Activated CD4-positive, alpha-beta T cell treated with anti-CD3 and anti-CD28 coated beads, Interleukin-2, Interleukin-4, amounts not matched to agents 100 ng/mL and 50 ng/mL, durations not matched to agents 16 hours and 8 hours (primary cell): ENCODE measurements at places on chromosomes 4 and X.

DNA sequence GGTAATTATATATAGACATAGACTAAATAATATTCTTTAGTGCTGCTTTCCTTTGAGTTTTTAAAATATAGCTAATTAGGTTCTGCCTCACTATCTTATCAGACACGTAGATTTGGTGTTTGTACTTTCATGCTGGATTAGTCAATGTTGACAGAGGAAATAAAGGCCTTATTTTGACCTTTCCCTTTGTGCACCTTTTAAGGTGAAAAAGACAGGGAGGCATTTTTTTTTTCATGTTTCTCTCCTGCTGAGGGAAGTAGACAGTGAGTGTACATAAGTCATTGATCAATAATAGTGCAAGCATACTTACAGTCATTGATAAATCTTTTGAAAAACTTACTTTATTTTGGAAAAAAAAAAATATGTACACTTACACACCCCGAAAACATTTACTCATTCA lies 467.8 kb downstream of the GRXCR1 start:
- DNase-seq, result no peak

DNA sequence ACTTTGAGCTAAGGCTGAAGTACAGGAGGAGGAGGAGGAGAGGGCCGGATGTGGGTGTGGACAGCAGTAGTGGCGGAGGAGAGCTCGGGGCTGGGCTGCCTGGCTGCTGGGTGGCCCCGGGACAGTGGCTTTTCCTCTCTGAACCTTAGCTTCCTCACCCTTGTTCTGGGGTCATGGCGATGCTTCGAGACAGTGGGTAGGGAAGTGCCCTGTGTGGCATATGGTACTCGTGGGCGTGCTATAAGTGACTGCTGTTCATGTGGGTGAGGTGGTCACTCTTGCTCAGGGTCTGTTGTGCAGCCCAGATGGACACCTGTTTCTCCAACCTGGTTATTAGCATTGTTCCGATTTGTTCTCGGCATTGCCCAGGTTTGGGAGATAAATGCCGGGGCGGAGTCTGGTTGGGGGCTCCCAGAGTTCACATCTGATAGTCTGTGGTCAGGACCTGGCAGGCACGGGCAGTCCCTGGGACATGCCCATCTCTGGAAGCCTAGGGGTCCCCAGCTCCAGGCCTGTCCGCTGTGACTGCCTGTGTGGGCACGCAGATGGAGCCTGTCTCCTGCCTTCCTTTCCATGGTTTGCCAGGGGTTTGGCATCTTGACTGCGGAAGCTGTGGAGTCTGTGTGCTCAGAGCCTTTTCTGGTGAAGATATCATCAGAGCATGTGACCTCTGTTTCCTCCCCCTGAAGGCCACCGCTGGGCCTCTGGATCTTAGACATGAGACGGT lies 4.9 kb upstream of the CPZ start:
- no peak for DNase-seq

DNA sequence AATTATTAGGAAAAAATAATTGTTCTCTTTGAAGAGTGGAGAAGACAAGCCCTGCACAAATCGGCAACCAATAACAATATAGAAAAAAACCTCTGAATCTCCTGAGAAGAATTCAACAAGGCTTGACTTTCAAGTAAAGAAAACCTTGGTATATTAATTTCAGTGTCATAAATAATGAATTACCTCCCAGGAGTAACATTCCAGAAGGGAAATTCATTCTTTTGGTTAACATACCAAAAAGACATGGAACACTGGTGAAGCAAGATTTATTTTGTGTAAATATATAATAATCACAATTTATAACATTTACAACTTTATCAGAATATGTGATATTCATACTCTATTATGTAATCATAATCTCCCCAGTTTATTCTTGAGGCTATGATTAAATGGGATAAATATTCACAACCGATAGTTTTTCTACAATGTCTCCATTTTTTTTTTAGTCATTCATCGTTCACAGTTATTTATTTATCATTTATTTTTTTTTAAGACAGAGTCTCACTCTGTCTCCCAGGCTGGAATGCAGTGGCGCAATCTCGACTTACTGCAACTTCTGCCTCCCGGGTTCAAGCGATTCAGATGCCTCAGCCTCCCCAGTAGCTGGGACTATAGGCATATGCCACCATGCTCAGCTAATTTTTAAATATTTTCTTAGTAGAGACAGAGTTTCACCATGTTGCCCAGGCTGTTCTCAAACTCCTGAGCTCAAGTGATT lies 53.0 kb upstream of the RPS6KA6 start:
- DNase-seq, result no peak

DNA sequence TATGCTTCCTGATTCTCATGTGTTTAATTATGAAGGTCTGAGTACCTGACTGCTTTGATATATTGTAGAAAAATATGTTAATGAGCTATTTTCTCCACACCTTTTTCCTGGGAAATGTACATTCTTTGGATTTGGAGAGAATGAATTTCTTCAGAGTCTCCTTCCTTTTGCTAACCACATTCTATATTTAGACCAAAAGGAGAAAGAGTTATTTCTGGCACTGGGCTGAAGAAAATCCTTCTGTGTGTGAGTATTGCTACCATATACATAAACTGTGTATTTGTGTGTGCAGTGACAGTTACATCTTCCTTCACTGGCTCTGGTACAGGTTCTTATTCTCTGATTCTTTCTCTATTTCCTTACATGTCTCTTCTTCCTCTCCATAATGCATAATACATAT lies 44.5 kb upstream of the PGRMC2 start:
- no peak for DNase-seq

DNA sequence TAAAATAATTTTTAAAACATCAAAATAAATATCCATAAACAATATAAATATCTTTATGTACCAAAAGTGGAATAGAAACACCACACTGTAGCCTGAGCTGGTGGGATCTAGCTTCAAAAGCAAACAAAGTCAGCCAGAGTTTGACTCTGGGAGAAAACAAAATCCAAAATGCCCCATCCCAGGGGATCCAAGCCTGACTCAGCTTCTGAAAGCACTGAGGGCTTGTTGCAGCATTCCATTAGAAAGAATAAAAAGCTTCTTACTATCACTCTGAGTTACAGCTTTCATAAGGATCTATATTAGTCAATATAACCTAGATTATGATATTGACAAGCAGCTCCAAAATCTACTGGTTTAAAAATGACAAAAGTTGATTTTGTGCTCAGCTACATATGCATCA lies 149.7 kb upstream of the ANKRD50 start:
- DNase-seq, result no peak

GRCh38 chrX:43450355-43450754 lies 205.7 kb upstream of the MAOA start:
- no peak for DNase-seq

DNA sequence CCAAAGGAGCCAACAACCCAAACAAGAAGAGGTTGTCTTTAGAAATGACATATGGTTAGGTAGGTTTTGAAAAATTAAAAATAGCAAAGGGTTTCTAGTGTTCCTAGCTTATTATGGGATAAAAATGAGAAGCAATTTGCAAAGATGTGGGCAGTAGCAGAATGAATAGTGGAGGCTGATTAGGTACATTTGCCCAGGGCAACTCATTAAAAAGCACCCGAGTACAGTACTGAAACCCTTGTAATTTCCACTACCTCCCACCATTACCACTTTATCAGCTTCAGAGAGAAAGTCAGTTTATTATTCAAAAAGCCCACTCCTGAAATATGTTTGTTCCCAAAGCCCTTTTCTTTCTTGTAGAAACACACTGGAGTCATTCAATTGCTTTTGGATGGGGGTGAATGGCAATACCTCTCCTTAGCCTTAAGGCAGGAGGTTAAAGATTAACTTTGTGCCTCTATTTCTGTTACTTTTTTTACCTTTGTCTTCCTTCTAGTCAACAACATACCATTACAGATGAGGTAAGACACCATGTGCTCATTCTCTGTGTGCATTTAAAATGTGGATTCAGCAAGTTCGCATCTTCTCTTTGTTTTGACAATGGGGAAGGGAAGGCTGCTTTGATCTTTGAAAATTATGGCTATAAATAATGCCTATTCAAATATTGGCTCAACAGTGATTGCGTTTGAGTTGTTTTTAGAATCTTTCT lies 353.8 kb upstream of the CASK start:
- no peak for DNase-seq

DNA sequence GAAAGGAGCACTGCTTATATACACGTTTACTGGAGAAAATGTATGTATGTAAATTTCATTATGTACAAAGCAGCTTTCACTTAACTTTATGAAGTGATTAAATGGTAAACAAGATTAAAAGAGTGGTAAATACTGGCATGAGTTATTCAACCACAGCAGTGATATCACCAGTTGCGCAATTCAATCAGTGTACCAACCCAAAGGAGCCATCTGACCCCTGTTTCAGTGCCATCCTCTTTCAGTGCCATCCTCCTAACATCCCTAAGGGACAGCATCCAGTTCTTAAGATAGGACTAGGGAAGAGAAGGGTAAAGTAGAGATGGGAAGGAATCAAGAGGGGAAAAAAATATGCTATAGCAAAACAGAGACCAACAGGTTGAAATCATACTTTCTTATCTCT lies 16.2 kb downstream of the HPF1 start:
- DNase-seq, result peak; percentile 6

DNA sequence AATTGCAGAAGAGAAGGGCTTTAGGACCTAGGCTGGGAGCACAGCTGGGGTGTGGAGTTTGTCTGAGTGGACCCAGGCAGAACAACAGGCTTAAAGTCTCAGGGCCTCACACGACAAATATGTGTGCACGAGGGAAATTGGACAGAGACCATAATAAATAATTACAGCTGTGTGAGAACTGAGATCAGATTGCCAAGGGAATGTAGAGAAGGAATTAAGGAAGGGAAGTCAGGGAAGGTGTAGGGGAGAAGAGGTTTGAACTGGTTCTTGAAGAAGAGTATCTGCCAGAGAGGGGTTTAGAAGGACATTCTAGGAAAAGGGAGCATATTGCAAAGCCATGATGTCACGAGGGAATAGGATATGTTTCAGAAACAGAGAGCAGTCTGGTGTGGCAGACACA lies 120.7 kb upstream of the TSPAN5 start:
- DNase-seq, result no peak

DNA sequence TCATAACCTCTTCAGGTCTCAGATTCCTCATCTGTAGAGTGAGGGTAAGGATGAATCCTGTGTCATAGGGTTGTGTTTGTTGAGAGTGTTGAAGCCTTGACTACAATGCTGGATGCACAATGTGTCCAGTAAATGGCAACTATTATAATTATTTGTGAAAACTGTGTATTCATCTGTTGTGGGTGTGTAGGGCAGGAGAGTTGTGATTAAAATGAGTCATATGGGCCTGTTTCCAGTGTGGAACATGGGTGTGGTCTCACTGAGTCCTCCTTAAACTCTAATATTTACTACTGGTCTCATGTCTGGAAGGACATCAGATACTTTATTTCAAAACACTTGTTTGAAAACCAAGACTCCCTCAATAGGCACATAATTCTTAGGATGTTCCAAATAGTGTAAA lies 208.5 kb upstream of the CASK start:
- DNase-seq, result no peak
